ENCODE measurements at places on chromosomes 3 and 15.

- DNase-seq = no peak
These were observed 490.8 kb downstream of the CNTN4 start for GRCh38 chr3:2589336-2589969.

- DNase-seq = no peak
These were observed 625.4 kb downstream of the TBL1XR1 start for GRCh38 chr3:176571926-176572325.

- no peak for DNase-seq
These were observed 3.0 kb downstream of the PEAK1 start for GRCh38 chr15:77416954-77417353.

DNA sequence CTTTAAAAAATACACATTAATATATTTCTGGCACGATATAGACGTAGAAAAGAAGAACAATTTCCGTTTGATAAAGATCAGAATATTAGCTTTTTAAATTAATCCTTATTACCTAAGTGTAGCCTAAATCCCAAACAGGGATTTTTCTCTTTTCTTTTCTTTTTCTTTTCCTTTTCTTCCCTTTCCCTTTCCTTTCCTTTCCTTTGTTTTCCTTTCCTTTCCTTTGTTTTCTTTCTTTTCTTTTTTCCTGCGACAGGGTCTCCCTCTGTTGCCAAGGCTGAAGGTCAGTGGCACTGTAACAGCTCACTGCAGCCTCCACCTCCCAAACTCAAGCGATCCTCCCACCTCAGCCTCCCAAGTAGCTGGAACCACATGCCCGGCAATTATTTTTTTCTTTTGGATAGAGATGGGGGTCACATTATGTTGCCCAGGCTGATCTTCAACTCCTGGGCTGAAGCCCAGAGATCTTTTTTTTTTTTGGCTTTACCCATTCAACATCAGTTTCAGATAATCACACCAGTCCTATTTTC is 1.8 kb upstream of the USF3 start:
- no peak for DNase-seq

GRCh38 chr3:58134468-58134867 is 76.3 kb downstream of the DNASE1L3 start:
- DNase-seq = no peak

DNA sequence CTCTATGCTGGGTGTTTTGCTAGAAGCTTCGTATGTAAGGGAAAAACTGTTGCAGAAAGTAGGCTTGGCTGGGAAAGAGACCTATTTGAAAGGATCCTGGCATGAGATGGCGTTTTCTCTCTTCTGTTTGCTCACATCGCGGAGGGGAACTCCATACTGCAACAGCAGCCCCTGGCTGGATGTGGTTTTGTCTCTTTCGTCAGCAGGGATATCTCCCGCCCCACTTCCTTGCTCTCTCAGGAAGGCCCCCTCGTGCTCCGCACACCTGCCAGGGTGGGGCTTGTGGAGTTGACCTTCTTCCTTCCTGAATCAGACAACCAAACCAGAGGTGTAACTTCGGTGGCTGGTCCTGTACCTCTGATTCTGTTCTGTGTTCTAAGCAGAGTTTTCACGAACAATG is 26.4 kb upstream of the MYZAP start:
- peak; percentile 10 for DNase-seq

DNA sequence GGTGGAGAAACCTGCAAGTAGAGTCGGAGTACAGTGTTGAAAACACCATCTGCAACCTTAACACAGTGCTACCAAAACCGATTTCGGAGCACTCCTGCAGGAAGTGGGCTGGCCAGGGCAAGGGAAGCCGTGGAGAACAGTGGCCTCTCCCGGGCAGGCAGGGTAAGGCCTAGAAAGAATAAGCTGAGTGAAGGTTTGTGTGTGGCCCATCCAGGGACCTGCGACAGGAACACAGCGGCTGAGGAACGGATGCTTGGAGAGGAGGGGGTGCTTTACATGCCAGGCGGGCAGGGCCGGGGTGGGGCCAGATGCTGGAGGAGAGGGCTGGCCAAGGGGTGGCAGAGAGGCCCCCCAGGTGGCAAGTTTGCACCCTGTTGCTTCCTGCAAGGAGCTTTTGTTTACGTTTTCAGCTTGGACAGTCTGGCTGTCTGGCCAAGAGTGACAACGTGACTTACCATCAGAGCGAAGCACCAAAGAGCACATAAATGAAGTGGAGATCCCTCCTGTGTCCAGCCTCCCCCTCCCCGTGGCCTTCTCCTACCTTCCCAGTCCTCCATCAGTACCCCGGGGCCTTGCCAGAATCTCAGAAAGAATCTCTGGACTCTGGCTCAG is 156.5 kb downstream of the PGPEP1L start:
- DNase-seq = peak; percentile 51

DNA sequence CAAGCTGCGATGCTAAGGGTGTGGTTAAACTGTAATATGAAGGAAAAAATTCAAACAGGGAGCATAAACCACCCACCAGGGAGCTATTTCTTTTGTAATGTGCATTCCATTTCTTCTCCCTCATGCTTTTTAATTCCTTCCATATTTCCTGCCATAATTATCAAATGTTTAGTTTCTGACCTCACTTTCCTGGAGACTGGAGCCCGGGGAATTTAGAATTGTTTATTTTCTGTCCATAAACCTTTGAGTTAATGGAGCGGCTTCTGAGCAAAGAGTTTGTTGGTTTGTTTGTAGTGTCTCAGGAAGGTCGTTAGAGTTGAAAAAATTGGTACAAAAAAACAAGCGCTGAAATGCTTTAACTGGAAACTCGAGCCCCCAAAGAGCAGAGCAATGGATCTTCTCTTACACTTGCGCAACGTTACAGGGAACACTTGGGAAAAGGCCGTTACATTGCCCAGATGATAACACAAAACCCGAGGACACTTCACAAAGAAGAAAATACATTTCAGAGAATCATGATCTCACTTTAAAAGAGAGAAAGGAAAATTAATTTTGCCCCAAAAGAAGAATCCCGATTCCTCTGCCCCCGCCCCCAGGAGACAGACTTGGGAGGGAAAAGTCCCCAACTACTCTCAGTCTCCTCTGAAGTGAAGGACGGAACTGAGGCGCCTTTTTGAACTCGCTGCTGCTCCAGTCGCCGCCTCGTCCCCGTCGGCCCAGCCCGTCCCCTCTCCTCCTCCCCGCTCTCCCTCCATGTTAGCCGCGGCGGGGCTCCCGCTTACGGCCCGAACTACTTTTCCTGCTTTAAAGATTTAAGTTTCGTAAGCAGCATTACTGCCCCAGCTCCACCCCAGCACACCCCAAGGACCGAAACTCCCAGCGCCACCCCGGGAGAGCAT is 842 bp downstream of the FSTL1 start:
- no peak for DNase-seq

DNA sequence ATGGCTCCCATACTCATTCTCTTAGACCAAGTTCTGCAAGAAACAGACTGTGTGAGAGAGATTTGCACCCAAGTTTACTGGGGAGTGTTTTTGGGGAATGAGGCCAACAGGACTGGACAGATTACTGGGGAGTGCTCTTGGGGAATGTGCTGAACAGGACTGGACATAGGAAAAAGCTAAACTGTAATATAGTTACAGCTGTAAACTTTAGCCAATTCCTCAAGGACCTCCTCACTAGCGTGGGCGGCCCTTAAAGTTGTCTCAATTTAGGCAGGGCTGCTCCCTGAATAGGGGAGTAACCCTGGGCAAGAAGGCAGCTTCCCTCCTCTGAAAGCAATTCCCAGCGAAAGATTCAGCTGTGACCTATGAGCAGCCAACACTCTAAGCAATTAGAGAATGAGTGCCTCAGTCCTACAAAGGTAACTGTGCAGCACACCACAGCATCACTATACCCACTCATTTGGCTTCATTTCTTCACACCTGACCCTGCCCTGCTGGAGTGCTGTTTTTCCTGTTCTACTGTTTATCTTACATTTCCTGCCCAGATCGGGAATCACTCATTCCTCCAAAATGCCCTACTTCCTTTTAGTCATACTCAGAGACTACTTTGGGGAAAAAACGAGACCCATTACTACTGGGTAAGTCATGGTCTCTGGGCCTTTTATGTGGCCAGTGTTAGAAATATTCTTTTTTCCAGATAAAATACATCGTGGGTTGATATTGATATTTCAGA is 41.3 kb upstream of the TRIM42 start:
- no peak for DNase-seq

- DNase-seq = no peak
These were observed 121.2 kb upstream of the NR2F2 start for GRCh38 chr15:96209285-96209735.

- DNase-seq = no peak
These were observed 123.3 kb downstream of the GABRG3 start for GRCh38 chr15:27094235-27094634.

DNA sequence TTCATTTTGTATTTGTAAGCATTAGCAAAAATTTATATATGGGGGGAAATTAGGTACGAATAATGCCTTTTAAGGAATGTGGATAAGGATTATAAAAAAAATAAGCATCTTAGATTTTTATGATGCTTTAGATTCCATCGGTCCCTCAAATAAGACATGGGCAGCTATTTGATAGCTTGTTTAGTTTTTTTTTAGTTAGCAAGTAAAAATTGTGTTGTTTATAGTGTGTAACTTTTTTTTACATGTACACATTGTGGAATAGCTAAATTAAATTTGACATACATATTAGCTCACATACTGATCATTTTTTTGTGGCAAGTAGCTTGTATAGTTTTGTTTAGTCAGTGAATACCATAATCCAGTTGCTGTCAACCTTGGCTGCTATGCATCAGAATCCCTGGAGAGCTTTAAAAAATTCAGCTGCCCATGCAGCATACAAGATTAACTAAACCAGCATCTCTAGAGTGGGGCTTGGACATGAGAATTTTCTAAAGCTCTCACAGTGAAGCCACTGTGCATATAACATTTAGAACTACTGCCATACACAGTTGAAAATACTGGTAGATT is 53.9 kb downstream of the TMOD3 start:
- DNase-seq = no peak

GRCh38 chr3:113103588-113103987 is 107.8 kb upstream of the BOC start:
- DNase-seq = no peak

DNA sequence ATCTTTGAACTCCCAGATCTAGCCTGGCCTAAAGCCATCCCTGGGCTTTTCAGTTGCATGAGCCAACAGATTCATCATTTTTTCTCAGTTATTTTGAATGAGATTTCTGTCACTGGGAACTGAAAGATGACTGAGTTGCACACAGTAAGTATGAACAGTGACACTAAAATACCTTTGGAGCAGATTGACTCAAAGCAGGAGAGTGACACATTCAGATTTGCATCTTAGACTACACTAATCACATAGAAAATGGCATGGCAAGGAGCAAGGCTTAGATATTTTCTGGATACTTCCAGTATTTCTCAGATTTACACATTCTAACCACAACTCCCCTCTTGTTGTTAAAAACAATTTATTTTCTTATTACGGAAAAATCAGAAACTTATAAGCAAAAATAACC is 32.8 kb downstream of the SEC62 start:
- DNase-seq = no peak

GRCh38 chr3:194056731-194057415 is 79.1 kb upstream of the HES1 start:
- DNase-seq = no peak

DNA sequence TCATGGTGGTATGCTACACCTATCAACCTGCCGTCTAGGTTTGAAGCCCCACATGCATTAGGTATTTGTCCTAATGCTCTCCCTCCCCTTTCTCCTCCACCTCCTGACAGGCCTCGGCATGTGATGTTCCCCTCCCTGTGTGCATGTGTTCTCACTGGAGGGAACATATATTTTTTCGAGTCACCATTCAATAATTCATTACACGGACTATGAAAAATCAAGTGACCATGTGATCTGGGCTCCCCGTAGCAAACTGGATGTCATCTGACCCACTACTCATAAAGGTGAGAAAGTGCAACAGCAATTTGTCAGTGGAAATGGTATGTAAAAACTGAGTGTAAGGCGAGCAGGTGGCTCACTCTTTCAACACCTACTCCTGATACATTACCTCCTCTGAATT is 224.3 kb upstream of the RASGRP1 start:
- DNase-seq = no peak

GRCh38 chr15:60077581-60078359 is 73.7 kb downstream of the FOXB1 start:
- no peak for DNase-seq

GRCh38 chr15:95149036-95149435 is 917.7 kb downstream of the MCTP2 start:
- DNase-seq = no peak

GRCh38 chr3:66021731-66022131 is 17.0 kb downstream of the MAGI1 start:
- DNase-seq = no peak

DNA sequence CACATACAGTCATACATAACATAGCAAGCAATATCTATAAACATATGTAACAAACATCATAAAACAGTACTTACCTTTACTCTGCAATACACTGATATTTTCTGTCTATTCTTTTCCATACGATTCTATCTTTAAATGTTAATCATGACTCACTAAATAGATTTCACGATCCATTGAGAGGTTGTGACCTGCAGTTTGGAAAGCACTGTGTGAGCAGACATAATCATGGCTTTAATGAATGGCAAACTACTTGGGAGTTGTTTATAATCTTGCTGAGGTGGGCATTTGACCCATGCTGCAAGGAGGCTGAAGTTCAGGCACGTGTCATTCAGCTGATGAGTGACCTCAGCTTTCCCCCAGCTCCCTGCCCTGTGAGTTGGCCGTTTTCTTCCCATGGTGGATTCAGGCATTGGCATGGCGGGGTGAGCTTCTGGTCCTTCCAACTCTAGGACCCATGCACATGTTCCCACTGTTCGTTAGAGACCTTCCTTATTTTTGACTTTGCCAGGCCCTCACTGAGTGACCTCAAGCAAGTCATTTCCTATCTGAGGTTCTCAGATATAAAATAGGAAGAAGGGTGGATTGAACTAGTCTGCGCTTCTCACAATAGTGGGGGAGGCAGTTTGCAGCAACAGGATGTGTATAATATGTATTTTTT is 41.7 kb downstream of the PAQR5 start:
- DNase-seq = no peak

DNA sequence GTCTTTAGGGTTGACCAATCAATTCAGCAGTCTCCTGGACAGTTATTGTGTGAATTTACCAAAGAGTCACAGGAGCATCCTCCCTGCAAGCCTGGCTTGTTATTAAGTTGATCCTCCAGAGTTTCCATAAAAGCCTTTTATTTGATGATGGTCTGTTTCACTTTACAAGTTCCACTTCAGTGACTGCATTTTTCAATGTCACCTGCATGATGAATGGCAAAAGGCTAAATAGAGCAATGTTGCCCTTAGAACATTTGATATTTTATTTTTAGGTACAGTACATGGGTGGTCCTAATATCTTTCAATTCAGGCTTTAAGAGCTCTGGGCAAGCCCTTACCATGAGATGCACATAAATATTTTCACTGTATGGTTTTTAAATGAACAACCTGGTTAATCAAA is 22.6 kb downstream of the GUCA1C start:
- DNase-seq = no peak

DNA sequence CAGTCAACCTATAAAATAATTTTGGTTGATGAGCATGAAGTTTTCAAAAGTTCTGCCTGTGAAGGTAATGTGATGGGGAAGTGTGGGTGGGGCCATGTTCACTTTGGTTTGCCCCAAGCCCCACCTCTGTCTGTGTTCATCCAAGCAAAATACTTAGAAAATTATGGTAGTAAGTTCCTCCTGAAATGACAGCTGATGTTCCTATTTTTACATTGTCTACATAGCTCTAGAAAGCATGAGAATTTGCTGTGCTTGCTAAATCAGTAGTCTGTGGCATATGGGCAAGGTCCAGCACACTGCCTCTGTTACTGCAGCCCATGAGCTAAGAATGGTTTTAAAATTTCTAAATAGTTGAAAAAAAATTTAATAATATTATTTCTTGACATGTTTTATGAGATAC is 21.9 kb upstream of the CP start:
- no peak for DNase-seq

- no peak for DNase-seq
These were observed 25.0 kb downstream of the MIX23 start for GRCh38 chr3:122357828-122358702.

- no peak for DNase-seq
These were observed 67.9 kb downstream of the ULK4 start for GRCh38 chr3:41893977-41894376.

Data from activated T-cell treated with anti-CD3 and anti-CD28 coated beads for 1 hour (primary cell).